ENCODE measurements at places on chromosomes 2 and 18. TPM values are rescaled to one million over a fixed set of nuclear protein-coding genes. Genes with fewer than 3 reads are reported as not detected.

Gene DES
- 3.5 TPM for total RNA-seq

- no peak overlapping the region for H3K4me3 ChIP-seq
- H3K27ac ChIP-seq = no peak overlapping the region
- no peaks in the 10 kb centered on the region for H3K27me3 ChIP-seq
- peak; percentile 58 for DNase-seq
- H3K4me1 ChIP-seq = peaks cover 21% of the 10 kb centered on the region
- H3K36me3 ChIP-seq = 0 out of 2 replicates have a peak, but pooled peaks cover 2% of the 10 kb centered on the region
Observed at GRCh38 chr18:51537487-51537886, 340.0 kb upstream of the MEX3C start.

Gene ACADL
- 0.42 TPM for total RNA-seq

DNA sequence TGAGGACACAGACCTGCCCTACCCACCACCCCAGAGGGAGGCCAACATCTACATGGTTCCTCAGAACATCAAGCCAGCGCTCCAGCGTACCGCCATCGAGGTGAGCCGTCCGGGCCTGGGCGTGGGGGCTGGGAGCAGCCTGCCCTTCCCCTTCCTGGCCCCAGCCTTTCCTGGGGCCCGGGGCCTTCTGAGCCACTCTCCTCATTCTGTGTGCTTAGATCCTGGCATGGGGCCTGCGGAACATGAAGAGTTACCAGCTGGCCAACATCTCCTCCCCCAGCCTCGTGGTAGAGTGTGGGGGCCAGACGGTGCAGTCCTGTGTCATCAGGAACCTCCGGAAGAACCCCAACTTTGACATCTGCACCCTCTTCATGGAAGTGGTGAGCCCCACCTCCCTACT, 157.9 kb downstream of the DYSF start:
- no peaks in the 10 kb centered on the region for H3K36me3 ChIP-seq
- H3K4me1 ChIP-seq = no peaks in the 10 kb centered on the region
- 0 out of 2 replicates have a peak, but pooled peaks cover 2% of the 10 kb centered on the region for H3K27me3 ChIP-seq
- DNase-seq = peak; percentile 6

Data from WTC11 (cell line).